Left cardiac atrium (tissue), 4 donors: ENCODE measurements at places on chromosomes 3 and 15. TPM values are rescaled to one million over a fixed set of nuclear protein-coding genes. Genes with fewer than 3 reads are reported as not detected.
A peak's percentile ranks its signal among the peaks of the same experiment; 100 is the strongest.

Gene THBS1
- total RNA-seq = 551 TPM

Gene ILDR1
- not detected for total RNA-seq

Gene MYEF2
- total RNA-seq = 13.4 TPM

Gene CDHR4
- total RNA-seq = not detected

Gene SCAMP5
- total RNA-seq = 5.7 TPM

Gene OXSR1
- 35.2 TPM for total RNA-seq

Gene PFKFB4
- 2.0 TPM for total RNA-seq

Gene MRAS
- total RNA-seq = 213 TPM

Gene GPR156
- total RNA-seq = 0.21 TPM

Gene PRR20G
- not detected for total RNA-seq

Gene SCAANT1
- total RNA-seq = not detected

Gene TMEM43
- 50.1 TPM for total RNA-seq

Gene PRICKLE2
- total RNA-seq = 21.0 TPM

Gene SMAD3
- 24.0 TPM for total RNA-seq

Gene MESP1
- 4.7 TPM for total RNA-seq

Gene RPUSD3
- 26.2 TPM for total RNA-seq

Gene THSD4
- total RNA-seq = 68.3 TPM

GRCh38 chr3:188292827-188293226 lies 138.9 kb downstream of the LPP start:
- DNase-seq = no peak

DNA sequence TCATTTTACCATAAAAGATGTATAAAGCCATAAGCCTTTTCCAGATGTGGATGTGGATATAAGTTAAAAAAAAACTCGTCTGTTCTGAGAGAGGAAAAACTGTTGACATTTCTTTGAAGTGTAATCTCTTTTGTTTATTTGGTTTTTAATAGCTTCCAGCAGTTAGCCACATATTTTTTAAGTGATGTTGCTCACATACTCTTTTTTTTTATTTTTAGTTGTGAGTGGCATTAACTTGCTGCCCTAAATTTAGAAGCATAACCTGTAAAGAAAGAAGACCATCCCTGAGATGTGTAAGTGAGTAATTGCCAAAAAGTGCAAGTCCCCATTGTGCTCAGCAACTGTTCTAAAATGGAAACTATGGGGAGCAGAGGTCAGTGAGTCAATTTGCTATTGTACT lies 415.9 kb upstream of the MDFIC2 start:
- no peak for DNase-seq

- DNase-seq = no peak
Measured at GRCh38 chr3:15649341-15649740, 47.8 kb downstream of the BTD start.

GRCh38 chr3:183210341-183210740 lies 42.7 kb upstream of the B3GNT5 start:
- DNase-seq = no peak

DNA sequence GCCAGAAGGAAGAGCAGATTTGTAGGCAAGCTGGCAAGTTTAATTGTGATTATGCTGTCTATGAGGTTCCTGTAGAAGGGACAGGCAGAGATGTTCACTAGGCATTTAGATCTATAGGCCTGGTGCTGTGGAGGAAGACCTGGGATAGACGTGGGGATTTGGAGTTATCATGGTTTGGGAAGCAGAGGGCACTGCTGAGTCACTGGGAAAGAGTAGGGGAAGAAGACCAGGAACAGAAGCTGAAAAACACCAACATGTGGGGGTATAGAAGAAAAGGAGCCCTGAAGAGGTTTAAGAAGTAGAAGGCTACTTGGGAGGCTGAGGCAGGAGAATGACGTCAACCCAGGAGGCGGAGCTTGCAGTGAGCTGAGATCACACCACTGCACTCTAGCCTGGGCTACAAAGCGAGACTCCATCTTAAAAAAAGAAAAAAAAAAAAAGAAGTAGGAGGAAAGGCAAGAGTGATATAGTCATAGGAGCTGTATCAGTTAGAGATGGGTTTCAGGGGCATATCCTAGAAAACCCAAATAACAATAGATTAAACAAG lies 19.3 kb downstream of the GRK7 start:
- DNase-seq = no peak

- DNase-seq = no peak
Measured at GRCh38 chr15:50880651-50881114, 27.8 kb upstream of the AP4E1 start.

- peak; percentile 65 for DNase-seq
Measured at GRCh38 chr15:76973362-76973743, 21.6 kb upstream of the PSTPIP1 start.

- DNase-seq = peak; percentile 51
Measured at GRCh38 chr15:70762469-70763119, 764 bp downstream of the UACA start.

GRCh38 chr3:33122991-33123390 lies 9.2 kb downstream of the CRTAP start:
- DNase-seq = no peak

DNA sequence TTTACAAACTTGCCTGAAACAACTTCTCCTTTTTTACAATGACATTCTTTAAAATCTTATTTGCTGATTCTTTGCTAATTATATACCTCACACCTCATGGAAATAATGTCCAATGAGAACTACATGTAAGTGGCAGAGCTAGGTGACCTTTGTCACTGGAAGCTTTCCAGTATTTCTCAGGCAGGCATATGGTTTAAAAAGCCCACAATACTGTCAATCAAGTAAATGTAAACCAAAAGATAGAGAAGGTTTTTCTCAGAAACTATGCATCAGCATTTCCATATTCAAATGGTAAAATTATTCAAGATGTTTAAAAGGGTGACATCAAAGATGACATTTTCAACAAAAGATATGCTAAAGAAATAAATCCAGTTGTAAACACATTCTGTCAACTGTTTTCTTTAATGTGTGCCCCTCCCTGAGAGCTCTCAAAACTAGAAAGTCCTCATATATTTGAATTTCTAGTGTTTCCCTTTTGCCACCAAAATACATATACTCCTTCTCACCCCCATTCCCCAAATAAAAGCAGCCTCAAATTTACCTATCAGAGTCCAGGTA lies 10.1 kb upstream of the STRIT1 start:
- no peak for DNase-seq

GRCh38 chr3:42871592-42872196 lies 4.0 kb downstream of the CYP8B1 start:
- DNase-seq = peak; percentile 42

GRCh38 chr3:134445095-134445494 lies 40.7 kb downstream of the ANAPC13 start:
- DNase-seq = no peak

DNA sequence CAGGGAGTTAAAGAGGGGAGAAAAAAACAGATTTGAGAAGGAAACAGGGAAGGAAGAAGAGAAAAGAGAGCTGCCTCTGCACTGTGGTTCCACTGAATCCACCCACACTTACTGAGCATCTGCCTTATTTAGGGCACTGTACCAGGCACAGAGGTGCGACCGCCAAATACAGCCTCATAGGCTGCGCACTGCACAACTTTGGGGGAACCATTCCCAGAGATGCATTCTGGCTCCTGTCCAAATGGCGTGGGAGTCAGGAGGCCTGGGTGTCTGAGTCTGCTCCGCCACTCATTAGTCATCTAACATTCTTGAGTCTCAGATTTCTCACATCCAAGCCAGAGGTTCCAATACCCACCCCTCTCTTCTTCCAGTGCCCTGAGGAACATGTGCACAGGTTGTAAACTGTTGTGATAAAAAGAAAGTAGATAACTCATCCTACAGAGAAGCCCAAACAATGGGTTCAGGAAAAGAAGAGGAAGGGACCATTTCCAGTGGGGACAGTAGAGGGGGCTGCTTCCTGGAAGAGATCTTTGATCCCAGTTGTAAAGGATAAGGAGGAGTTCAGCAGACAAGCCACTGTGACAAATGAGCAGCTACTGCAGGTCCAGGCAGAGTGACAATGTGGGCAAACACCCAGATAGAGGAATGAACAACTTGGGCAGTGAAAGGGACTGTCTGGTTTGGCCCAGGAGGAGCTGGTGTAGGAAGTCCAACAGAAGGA lies 254.6 kb downstream of the UACA start:
- no peak for DNase-seq

- DNase-seq = no peak
Measured at GRCh38 chr15:88243895-88244787, 12.4 kb downstream of the NTRK3 start.

- DNase-seq = peak; percentile 42
Measured at GRCh38 chr15:51775967-51776816, 24.8 kb downstream of the TMOD2 start.

- peak; percentile 46 for DNase-seq
Measured at GRCh38 chr3:32780735-32781210, 37.0 kb upstream of the TRIM71 start.

DNA sequence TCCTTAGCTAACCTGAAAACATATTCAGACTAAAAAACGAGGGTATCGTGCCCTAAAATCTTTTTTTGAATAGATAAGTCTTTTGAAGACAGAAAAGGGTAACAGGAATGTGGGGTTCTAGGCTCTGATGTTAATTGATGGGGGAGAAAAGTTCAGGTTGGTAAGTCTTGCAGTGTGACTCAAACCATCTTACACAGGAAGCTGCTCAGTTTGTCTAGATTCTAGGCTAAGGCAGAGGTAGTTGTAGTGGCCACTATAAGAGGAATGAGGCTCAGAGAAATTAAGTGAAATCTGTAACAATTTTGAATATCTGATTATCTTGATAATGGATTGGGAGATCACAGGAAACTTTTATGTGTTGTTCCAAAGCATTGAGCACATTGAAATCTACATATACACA lies 267.9 kb downstream of the PDCD6IP start:
- no peak for DNase-seq

DNA sequence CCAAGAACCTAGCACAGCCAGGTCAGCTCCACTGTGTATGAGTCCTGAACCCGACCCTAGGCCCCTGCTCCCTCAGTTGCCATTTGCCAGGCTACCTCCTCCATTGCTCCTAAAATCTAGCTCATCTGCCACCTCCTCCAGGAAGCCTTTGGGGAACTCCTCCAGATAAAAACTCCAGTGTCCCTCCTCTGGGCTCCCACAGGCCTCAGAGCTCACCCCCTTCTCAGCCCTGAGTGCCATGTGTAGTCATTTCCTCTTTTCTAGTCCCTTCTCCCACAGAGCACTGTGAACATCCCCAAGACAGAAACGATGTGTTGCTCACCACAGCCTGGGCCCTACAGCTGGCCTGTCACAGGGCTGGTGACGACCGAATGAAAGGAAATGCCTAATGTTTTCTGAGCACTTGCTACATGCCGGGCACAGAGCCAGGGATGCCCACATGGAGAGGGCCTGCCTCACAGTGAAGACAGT lies 61.0 kb downstream of the IQSEC1 start:
- DNase-seq = peak; percentile 77

- DNase-seq = no peak
Measured at GRCh38 chr3:139928708-139929505, 6.1 kb upstream of the CLSTN2 start.

DNA sequence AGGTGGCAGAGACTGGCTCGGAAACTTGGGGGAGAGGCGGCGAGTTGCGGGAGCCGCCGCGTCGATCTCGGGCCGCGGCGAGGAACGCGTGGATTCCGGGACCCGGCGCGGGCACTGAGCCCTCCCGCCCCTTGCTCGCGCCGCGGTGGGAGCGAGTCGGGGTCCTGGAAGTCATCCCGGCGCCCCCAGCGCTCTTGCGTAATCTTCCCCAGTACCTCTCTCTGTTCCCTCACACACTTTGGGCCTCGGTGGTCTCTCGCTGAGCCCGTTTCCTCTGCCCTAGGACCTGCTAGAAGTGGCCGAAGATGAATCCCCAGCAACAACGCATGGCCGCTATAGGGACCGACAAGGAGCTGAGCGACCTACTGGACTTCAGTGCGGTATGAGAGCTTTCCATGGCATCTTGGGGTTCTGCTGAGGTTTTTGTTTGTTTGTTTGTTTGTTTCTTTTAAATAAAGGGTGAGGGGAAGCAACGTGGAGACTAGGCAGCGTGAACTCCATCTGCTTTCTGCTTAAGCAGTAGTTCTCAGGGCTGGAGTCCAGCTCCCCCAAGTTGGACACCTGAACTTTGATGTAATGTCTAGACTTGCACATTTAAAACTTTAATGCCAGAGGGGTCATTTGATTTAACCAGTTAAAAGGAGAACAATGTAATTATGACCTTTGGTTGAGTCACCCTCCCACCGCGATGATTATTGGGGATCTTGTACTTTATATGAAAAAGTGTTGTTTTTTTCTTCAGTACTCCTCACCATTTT lies 1.3 kb downstream of the TCF12 start:
- peak; percentile 30 for DNase-seq

- DNase-seq = no peak
Measured at GRCh38 chr15:54789376-54789775, 407.4 kb downstream of the RSL24D1 start.

DNA sequence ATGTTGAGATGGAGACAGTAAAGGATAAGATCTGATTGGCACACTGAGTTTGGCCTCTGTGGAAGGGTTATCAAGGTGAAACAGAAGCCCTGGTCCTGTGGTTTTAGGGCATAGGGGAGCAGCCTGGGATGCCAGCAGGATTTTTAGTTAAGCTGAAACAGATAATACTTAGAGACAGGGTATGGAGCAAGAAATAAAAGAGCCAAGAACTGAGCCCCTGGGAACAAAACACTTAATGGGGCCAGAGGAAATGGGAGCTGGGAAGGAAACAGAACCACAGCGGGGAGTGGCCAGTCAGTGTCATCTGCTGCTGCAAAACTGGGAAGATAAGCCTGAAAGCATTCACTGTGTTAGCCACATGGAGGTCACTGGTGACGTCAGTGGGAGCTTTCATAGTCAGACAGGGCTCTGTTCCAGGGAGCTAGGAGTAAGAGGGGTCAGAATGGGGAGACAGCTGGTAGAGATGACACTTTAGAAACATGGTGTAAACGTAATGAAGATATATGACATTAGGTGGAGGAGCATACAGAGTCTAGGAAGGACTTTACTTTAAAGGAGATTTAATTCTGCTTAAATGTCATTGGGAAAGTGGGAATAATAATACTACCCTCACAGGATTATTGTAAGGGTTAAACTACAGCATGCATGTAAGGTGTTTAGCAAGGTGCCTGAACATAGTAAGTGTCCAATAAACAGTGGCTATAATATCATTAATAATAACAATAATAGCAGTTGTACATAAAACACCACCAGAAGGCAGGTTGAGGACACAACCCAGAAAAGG lies 172.7 kb upstream of the CTNNB1 start:
- DNase-seq = peak; percentile 90

DNA sequence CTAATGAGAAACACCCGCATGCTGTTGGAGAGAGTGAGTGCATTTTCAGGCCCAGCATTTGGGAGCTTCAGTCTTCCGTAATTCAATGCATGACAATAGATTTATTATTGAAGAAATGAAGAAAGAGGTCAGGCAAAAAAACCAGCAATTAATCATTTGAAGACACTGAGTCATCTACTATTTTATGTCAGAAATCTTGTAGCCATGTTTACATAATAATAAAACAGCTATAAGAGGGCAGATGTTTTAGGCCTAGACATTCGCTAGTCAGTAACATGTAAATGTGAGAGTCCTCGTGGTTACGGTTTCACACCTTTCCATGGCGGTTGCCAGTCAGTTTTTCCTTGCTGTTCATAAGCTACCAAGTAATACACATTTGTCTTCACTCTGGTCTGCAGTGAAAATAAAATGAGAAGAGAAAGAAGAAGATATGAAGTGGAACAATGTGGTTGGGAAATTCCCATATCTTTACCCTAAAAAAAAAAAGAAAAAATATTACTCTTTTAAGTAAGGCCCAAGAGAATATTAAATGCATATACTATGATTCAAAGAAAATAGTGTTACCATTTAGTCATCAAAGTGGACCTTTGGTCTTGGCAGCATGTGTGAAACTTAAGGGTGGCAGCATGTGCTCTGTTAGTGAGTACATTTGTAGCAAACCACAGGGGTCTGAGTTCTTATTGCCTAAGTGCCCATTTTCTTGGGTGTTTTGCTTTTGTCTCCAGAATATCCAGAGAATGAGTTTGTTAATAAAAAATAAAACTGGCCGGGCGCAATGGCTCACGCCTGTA lies 140.5 kb upstream of the TBL1XR1 start:
- no peak for DNase-seq
